ENCODE measurements at places on chromosomes 16 and 17. TPM values are rescaled to one million over a fixed set of nuclear protein-coding genes. Genes with fewer than 3 reads are reported as not detected.

Gene ARL5C
- not detected for total RNA-seq

Gene C16orf89
- not detected for total RNA-seq

Gene TBX6
- total RNA-seq, result 0.27 TPM

Gene C17orf100
- 0.22 TPM for total RNA-seq

Gene SNN
- total RNA-seq, result 17.7 TPM

Gene PRR11
- total RNA-seq, result 64.6 TPM

Gene P2RX5
- total RNA-seq, result 1.7 TPM

Gene MPP2
- 1.8 TPM for total RNA-seq

Gene SCN4A
- total RNA-seq, result 0.07 TPM

Gene AKAP1
- total RNA-seq, result 29.7 TPM

Gene SULT1A2
- 0.36 TPM for total RNA-seq

Gene KLHL10
- not detected for total RNA-seq

Gene GNAO1
- not detected for total RNA-seq

Gene SCGB1C2
- total RNA-seq, result not detected

Gene CHRNE
- total RNA-seq, result 0.43 TPM

Gene TMC8
- 0.13 TPM for total RNA-seq
